ENCODE measurements at places on chromosomes 13 and 19.

GRCh38 chr13:74129500-74130191, 4.6 kb downstream of the KLF12 start:
- peak; percentile 28 for DNase-seq

GRCh38 chr13:112003396-112003795, 63.6 kb upstream of the SOX1 start:
- DNase-seq, result no peak

GRCh38 chr19:10339380-10339960, at the start of gene ICAM3:
Gene ICAM3, minus strand, starts transcription at chr19:10339624. Its CDS starts 10 bp downstream, at chr19:10339614.
- DNase-seq, result no peak

- DNase-seq, result no peak
Observed at GRCh38 chr13:32047088-32047487, 15.5 kb downstream of the FRY start.

- peak; percentile 75 for DNase-seq
Observed at GRCh38 chr13:47287291-47287751, 390.5 kb upstream of the HTR2A start.

DNA sequence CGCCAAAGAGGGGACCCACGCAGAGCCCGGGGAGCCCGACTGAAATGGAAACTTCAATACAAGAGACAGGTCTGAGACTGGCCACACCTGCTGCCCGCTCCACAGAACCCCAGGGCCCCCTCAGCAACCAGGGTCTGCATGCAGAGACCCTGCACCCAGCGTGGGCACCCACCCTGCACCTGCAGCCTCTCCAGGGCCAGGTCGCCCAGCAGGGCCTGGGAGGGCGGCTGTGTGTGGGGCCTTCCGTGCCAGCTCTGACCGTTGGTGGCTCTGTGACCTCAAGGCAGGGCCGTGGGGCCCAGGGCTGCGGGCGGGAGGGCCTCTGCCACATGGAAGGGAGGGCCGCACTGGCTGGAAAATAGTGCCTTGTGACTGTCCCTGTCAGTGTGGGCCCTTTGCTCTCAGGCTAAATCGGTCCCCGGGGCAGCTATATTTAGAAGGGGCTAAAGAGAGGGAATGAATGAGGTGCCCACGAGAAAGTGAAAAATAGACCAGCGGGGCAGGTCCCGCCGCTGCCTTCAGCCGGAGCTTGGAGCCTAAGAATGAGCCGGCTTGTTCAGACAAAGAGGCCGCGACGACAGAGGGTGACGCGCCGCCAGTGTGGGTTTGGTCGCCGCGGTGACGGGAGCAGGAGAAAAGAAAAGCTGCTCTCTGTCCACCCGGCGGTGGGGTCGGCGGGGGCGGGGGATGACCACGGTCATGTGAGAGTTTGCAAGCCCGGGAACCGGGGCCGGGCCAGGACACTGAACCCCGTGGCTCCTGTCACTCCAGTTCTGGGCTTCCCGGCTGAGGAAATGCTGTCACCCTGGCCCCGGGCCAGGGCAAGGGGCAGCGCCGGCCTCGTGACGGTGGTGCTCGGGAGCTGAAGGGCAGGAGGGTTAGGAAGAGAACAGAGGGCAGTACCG, 70.5 kb downstream of the GADD45B start:
- no peak for DNase-seq

- DNase-seq, result no peak
Observed at GRCh38 chr13:26436914-26437313, 120.6 kb upstream of the WASF3 start.

DNA sequence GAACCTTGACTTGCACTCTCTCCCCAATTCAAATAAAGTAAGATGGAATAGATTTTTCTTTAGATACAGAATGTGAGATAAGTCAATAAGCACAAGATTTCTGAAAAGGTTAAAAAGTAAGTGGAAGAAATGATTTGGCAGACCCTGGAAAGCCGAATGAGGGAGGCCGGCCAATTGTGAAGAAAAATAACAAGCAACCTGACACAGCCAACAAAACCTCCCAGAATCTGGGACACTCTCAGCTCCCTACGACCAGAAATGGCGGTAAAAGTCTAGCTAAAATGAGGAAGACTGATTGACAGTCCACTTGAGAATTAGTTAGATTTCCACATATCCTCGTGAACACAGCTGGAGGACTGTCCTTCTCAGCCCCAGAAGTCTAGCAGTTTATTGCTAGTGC, 85.4 kb downstream of the KLF12 start:
- no peak for DNase-seq

Measured in EH (cell line).